ENCODE measurements at places on chromosomes 2 and 18. TPM values are rescaled to one million over a fixed set of nuclear protein-coding genes. Genes with fewer than 3 reads are reported as not detected.

GRCh38 chr2:98502556-98503335 lies 58.1 kb downstream of the INPP4A start:
- DNase-seq = no peak

- no peak for DNase-seq
Measured at GRCh38 chr18:7927119-7927518, 360.0 kb downstream of the PTPRM start.

DNA sequence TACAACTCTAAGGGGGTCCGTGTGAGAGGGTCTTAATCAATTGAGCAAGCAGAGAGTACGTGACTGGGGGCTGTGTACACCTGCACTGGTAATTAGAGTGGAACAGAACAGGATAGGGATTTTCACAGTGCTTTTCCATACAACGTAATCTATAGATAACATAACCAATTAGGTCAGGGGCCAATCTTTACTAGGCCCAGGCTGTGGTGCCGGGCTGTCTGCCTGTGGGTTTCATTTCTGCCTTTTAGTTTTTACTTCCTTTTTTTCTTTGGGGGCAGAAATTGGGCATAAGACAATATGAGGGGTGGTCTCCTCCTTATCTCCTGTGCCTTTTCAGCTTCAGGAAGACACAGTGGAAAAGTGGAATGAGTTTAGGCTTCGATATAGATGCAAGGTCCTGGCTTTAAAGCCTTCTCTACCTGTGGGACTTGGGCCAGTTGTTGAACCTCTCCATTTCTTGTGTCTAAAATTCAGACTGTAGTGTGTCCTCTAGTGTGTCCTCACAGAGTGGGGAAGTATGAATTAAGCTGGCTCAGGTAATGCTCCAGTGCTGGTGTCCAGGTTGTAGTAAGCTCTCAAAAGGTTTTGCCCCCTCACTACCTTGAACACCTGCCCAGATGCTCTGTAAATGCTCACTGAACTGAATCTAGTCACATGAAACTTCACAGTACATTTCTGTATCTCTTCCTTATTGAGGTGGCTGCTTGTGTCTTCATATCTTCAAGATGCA lies 422.8 kb downstream of the SETBP1 start:
- no peak for DNase-seq

DNA sequence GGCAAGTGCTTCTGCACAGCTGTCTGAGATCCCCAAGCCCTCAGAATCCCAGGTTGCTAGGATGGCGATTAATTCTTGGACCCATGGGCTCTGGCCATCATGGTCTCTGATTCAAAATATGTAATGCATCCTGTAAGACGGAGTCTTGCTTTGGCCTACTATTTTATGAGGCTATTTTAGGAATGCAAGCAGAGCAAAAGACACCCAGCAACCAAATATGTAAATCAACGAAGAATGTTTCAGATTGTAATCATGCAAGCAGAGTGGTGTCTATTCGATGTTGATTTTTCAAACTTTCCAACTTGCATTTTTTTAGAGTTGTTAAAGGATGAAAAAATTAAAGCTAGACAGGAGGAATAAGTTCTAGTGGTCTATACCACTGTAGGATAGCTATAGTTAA lies 154.8 kb downstream of the COL6A3 start:
- no peak for DNase-seq

GRCh38 chr2:23123686-23124085 lies 261.3 kb upstream of the KLHL29 start:
- DNase-seq = no peak

DNA sequence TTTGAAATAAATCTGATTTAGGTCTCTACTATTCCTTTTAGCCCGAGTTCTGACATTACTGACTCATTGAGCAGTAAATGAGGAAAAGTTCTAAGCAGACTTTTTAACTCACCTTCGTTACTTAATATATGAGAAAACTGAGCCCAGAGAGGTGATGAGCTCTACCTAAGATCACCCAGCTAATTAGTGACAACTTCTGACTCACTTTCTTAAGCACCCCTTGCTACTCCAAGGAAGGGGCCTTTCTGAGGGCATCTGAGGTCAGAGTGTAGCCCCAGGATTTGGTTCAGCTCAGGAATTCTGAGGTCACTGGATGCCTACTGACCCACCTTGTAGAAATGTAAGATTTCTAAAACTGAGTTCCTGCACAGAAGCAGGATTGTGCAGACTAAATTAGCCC lies 102.2 kb upstream of the FZD5 start:
- DNase-seq = no peak

DNA sequence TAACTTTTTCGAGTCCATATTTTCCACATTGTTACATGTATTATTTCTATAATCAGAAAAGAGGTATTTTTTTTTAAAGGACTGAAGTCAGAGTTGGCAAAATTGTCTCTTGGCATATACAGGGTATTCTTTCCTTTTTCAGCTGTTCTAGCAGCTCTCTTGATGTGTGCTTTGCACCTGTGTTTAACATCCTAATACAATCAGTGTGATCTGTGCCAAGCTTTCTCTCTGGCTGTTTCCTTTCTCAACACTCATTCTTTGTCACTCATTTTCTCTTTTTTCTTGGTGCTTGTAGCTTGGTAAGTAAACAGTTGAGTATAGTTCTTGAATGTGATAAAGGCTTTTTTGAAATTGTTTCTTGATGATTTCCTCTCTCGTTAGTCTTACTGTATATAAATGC lies 9.2 kb downstream of the RNMT start:
- DNase-seq = no peak

DNA sequence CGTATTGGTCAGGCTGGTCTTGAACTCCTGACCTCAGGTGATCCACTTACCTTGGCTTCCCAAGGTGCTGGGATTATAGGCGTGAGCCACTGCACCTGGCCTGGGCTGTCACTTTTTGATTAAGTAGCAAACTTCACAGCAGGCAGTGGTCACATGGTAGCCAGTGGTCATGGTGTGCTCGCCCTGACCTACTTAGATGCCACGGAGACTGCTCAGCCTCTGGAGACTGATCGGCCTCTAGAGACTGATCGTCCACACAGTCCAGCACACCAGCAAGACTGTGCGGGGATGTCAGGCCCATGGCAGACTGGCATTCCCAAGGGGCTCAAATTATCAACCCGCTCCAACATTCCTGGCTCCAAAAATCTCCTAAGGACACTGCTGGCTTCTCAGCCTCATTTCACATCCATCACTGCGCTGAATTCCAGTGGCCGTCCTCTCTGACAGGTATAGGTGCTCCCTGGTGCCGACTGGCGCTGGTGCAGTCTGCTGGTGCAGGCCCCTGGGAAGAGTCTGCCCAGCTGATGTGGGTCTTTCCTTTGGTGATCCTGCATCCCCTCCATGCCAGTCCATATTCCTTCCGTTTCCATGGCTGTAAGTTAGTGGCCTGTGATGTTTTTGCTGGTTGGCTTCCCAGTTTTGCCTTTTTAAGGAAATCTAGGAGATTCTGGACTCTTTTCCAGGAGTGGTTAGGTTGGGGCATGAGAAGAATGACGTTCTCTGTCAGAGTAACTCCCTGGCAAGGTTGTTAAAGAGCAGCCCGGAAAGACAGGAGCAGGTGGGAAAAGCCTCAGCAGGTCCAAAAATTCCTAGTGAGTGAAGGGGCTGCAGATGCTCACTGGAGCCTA lies 374.5 kb upstream of the HS6ST1 start:
- DNase-seq = no peak

GRCh38 chr18:38851526-38851925 lies 1285.9 kb upstream of the CELF4 start:
- DNase-seq = peak; percentile 85

- DNase-seq = no peak
Measured at GRCh38 chr2:169693360-169693759, 845 bp downstream of the CFAP210 start.

DNA sequence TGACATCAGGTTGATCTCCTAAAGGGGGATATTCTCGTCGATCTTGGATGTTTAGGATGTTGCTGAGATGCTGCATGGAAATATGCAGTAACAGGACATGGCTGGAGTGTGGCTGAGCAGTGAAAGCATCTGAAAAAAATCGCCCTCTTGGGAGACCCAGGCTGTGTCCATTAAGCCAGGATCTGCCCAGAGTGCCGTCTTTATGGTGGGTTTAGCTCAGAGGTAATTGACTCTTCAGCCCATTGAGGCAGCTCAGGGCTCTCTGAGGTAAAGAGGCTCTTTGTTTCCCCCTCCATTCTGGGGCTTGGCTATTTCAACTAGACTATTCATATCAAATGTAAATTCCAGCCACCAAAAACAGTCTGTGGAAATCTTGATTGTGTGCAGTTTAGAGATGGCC lies 26.5 kb downstream of the OSBPL6 start:
- no peak for DNase-seq

- DNase-seq = peak; percentile 64
Measured at GRCh38 chr18:22676423-22676822, 256.7 kb upstream of the RBBP8 start.

GRCh38 chr2:60641811-60642788 lies 88.6 kb upstream of the BCL11A start:
- peak; percentile 44 for DNase-seq

DNA sequence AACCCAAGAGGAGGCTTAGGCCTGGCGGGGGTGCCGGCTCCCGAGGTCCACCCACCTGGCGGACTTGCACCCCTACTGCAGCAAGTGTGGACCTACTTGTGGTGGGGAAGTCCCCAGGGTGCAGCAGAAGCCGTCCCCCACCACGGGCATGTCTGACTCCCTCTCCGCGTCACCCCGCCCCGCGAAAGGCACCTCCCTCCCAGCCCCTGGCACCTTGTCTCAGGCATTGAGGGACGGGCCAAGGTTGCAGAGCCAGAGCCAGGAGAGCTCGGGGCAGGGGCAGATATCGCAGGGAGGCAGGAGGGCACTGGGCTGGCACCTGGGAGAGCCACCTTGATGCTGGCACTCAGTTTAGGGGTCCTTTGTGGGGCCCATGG lies 19.0 kb downstream of the CROCC2 start:
- DNase-seq = no peak

- DNase-seq = peak; percentile 66
Measured at GRCh38 chr2:225002039-225002655, 40.1 kb downstream of the DOCK10 start.

GRCh38 chr2:207073412-207073800 lies 92.3 kb downstream of the KLF7 start:
- peak; percentile 37 for DNase-seq

DNA sequence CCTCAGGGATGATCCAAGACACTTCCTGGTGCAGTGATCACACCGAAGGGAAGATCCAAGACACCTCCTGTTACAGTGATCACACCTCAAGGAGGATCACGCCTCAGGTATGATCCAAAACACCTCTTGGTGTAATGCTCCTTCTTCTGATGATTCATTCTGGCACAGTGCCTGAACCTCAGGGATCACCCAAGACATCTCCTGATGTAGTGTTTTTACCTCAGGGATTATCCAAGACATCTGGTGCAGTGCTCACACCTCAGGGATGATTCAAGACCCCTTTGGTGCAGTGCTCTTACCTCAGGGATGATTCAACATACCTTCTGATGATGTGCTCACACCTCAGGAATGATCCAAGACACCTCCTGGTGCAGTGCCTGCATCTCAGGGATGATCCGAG lies 124.4 kb downstream of the ASB1 start:
- peak; percentile 27 for DNase-seq

- DNase-seq = no peak
Measured at GRCh38 chr2:51781691-51782090, 749.8 kb upstream of the NRXN1 start.

- DNase-seq = peak; percentile 50
Measured at GRCh38 chr18:32389858-32390257, 80.8 kb downstream of the GAREM1 start.

DNA sequence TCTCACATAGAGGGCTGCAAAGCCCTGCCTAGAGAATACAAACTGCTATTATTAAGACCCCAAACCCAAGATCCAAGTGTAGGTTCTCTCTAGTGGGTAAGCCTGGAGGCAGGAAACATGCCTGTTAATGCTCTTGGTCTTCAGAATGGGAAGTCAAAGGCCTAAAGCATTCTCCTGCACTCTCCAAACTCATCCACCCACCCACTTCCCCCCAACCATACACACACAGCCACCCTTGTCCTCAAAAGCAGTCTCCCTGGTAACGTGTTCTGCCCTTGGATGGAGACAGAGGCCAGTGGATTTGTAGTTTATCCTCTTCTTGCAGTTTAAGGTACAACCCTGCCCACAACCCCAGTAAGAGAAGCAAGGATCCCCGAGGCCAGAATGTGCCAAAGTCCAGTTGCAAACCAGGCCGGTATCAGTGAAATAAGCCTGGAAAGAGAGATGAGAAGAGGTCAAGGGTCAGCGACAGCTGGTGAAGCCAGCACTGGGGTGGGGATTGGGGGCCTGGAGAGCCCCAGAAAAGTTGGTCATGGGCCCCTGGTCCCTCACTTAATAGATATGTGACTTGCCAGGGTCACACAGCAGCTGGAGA lies 23.0 kb downstream of the TMEM247 start:
- no peak for DNase-seq

DNA sequence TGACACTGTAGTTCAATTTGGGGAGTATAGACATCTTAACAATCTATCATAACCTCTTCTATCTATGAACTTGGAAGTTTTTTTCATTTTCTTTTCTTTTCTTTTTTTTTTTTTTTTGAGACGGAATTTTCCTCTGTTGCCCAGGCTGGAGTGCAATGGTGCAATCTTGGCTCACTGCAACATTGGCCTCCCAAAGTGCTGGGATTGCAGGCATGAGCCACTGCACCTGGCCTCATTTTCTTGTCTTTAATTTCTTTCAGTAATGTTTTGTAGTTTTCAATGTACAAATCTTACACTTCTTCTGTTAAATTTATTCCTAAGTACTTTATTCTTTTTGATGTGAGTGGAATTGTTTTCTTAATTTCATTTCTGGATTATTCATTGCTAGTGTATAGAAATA lies 14.6 kb downstream of the ASAP2 start:
- no peak for DNase-seq

NGEF gene
- 6.1 TPM for total RNA-seq

RTP5 gene
- not detected for total RNA-seq

ATP6V1C2 gene
- total RNA-seq = 0.90 TPM

IL1RL2 gene
- 2.6 TPM for total RNA-seq

CRYBA2 gene
- total RNA-seq = not detected

POTEC gene
- total RNA-seq = under 0.01 TPM

RMND5A gene
- total RNA-seq = 48.5 TPM

VIL1 gene
- total RNA-seq = not detected

ONECUT2 gene
- under 0.01 TPM for total RNA-seq

C1GALT1C1L gene
- not detected for total RNA-seq
